Activated naive CD4-positive, alpha-beta T cell treated with anti-CD3 and anti-CD28 coated beads, Interleukin-2, amount 10 ng/mL, durations not matched to agents 7 days and 5 days (primary cell): ENCODE measurements at places on chromosomes 13 and 19.

- no peak for DNase-seq
Measured at GRCh38 chr19:33199441-33200265, 5.5 kb downstream of the LRP3 start.

DNA sequence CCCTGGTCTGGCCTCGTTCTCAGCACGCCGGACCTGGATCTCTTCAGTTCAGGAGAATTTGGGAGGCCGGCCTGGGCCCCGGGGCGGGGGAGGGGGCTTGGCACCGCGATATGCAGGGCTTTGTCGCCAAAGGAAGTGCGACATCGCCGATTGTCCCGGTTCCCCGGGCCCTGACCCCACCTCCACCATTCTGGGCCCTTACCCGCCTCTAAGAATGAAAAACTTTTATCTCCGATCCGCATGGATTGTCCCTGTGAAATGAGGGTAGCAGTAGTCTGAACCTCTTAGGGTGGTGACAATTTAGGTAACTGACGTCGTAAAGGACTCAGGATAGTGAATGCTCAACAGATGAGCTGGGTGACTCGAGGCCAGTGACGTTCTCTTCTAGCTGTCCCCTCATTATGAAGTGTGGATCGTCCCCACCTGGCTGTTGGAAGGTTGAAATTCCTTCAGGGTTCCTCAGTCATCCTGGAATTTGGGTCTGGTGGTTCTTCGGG is 650 bp downstream of the DDA1 start:
- no peak for DNase-seq

GRCh38 chr13:20702915-20703779 is at the start of gene IL17D:
TSS of gene IL17D (plus strand) at chr13:20703699. CDS start at chr13:20704002, 303 bp downstream.
- DNase-seq: peak; percentile 52

- DNase-seq: no peak
Measured at GRCh38 chr19:18948075-18948975, 7.3 kb upstream of the HOMER3 start.

DNA sequence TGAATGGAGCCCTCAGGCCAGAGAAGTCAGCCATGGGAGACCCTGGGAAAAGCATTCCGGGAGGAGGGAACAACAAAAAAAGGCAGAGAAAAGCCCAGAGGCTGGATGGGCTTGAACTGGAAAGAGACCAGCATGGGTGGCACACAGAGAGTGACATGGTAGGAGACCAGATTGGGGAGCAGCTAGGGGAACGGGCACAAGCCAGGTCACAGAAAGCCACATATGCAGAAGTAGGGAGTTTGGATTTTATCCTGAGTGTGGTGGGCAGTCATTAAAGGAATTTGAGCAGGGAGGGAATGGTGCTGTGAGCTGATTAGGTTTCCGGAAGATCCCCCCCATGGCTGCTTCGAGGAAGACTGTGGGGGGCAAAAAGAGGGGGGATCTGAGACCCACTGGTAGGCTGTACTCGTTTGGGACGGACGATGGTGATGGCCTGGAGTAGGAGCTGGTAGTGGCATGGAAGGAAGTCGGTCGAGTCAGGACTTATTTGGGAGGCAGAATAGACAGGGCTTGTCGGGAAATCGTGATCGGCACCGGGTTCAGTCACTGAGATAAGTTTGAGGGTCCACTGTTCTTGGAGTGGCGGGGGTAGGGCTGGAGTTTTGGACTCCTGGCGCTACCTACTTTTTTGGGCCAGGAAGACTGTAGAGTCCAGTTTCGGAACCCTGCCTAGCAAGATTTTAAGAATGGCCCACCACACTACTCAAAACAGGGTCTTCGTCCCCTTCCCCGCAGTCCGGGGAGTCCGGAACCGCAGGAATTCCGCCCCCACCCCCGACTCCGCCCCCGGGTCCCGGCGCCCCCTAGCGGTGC is 949 bp downstream of the SERTAD1 start:
- DNase-seq: peak; percentile 35

- DNase-seq: no peak
Measured at GRCh38 chr13:70173598-70173959, 65.3 kb upstream of the KLHL1 start.

DNA sequence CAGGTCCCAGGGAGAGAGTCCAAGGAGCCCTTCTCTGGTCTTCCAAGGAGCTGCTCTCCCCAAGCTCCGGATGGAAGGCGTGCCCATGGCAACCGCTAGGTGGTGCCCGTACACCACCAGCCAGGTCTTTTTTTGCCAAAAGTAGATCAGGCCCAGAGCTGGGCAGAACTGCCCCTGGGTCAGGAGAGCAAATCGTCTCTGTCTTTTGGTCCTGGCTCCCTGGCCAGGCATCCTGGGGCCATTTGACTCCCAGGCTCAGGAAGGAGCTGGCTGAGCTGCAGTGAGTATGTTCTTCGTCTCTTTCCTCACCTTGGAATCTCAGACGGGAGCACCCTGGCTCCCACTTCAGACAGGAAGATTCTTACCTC is 24.6 kb upstream of the BCL3 start:
- peak; percentile 86 for DNase-seq

DNA sequence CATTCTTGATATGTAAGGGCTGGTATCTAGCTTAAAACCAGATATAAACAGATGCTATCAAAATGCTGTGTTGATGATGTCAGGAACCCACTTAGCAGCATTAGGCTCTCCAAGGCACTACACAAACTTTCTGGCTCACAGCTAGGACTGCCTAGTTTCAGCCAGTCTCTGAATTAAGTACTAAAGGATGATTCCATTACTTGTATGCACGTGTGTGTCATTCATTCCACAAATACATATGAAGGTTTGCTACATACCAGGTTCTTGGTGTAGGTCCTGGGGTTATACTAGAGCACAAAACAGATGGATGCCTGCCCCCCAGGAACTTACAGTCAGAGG is 151.5 kb downstream of the RGCC start:
- no peak for DNase-seq

GRCh38 chr13:103272770-103273169 is 206.6 kb upstream of the SLC10A2 start:
- no peak for DNase-seq

DNA sequence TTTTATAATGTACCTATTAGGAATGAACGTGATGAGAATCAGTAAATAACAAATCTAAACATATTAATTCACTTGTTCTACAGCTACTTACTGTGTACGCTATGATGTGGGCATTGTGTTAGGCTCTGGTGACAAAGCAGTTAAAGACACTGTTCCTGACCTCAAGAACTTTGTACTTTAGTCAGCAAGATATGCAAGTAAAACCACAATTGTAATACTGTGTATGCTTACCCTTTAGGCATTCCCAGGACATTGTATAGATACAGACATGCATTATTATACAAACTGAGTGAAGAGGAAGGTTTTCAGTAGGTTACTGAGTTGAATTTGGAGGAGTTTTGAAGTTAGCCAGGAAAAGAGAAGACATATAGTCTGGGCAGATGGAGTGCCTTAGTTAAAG is 435.8 kb downstream of the HS6ST3 start:
- no peak for DNase-seq

DNA sequence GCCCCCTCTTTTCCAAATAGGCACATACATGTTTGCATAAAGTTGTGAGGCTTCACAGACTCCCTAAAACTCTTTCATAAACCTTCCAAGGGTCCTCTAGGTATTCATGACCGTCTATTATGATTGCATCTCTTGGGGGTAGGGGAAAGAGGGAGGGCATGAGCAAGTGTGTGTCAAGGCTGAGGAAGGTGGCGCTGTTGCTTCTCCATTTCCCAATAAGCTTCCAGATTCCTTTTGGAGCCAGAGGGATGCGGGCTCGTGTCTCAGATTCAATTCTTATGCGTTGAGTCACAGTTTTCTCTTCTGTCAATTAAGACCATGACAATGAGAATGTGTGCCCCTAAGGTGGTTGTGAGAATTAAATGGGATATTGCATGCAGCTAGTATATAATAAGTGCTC is 51.0 kb upstream of the CYP2A7 start:
- DNase-seq: no peak

DNA sequence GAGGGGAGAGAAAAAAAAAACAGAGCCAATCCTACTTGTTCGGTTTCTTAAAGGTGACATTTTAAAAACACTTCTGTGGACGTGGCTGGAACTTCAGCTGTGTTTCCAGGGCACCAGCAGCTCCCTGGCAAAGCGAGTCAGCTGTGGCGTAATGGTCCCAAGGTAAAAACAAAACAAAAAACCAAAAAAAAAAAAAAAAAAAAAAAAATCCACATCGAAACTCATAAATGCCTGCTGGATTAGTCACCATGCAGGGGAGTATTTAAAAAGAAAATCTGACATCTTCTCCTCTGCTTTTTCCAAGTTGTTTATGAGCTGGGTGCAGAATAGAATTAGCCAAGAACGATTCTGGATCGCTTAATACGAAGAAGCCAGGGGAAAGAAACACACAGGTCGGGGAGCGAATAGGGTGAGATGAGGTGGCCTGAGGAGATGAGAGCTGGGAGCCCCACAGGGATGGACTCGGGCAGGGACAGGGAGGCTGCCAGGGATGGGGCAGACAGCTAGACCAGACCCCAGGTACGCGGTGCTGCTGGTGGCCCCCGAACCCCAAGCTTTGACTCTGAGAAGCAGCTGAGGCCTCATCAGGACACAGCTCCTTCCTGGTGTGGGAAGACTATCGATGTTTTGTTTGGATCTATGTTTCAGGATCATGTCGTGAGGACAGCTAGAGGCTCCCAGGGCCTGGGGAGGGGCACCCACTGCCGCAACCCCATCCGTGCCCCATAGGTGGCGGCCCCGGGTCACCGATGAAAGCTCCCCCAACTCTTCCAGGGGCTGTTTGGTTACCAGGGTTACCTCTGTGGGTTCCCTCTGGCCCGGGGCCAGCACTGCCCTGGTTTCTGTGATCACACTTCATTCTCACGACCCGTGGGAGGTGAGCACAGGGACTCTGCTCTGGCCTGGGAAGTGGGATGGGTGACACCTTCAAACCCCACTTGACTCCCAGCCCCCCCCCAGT is 3.1 kb upstream of the CTXN1 start:
- peak; percentile 69 for DNase-seq

DNA sequence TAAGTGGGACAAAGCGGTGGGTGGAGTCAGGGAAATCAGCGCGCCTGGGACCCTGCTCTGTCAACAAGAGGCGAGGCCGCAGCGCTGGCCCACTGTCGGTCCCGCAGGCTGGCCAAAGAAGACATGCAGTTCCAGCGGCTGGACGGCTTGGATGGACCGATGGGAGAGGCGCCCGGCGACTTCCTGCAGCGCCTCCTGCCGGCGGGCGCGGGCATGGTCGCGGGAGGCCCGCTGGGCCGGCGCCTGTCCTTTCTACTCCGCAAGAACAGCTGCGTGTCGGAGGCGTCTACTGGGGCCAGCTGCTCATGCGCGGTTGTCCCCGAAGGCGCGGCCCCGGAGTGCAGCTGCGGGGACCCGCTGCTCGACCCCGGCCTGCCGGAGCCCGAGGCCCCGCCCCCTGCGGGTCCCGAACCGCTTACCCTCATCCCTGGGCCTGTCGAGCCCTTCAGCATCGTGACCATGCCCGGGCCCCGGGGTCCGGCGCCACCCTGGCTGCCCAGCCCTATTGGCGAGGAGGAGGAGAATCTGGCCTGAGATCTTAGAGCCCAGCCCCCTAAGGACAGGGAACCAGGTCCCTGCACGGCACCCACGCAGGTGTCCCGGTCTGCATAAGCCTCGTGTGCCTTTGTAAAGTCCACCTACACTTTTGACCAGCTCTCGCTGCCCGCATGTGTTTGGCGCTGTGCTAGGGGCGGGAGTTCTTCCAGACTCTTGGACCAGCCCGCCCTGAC is 6.1 kb downstream of the BEST2 start:
- DNase-seq: peak; percentile 76

GRCh38 chr19:8361921-8362793 is 1.8 kb upstream of the ANGPTL4 start:
- no peak for DNase-seq

- no peak for DNase-seq
Measured at GRCh38 chr13:113474179-113474578, 16.3 kb downstream of the DCUN1D2 start.

- no peak for DNase-seq
Measured at GRCh38 chr13:32036126-32036695, 4.6 kb downstream of the FRY start.

- DNase-seq: no peak
Measured at GRCh38 chr13:36666477-36667229, 7.2 kb upstream of the SERTM1 start.

DNA sequence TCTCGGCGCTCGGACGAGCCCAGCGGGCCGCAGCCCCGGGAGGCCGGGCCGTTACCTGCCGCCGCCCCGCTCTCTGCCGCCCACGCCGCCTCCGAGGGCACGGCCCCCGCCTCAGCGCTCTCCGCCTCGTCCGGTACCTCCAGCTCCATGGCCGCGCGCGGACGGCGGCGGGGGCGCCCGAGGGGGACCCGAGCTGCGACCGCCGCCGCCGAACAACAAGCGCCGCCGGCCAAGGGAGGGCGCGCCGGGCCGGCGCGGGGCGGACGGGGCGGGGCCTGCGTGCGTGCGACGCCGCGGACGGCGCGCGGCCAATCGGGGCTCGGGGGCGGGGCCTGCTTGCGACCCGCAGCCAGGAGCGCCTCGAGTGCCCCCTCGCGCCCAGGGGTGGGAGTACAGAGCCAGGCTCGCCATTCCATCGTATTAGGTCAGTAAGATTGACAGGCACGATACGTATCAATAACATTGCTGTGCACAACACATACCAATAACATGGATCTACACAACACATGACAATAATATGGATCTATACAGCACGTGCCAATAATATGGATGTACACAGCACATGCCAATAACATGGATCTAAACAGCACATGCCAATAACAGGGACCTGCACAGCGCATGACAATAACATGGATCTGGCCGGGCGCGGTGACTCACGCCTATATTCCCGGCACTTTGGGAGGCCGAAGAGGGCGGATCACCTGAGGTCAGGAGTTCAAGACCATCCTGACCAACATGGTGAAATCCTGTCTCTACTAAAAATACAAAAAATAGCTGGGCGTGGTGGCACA is at the start of gene PIP5K1C:
PIP5K1C (minus strand) TSS at position 227 of the 791 bp plus-strand sequence; CDS start at position 149, 78 bp downstream.
- DNase-seq: peak; percentile 93

DNA sequence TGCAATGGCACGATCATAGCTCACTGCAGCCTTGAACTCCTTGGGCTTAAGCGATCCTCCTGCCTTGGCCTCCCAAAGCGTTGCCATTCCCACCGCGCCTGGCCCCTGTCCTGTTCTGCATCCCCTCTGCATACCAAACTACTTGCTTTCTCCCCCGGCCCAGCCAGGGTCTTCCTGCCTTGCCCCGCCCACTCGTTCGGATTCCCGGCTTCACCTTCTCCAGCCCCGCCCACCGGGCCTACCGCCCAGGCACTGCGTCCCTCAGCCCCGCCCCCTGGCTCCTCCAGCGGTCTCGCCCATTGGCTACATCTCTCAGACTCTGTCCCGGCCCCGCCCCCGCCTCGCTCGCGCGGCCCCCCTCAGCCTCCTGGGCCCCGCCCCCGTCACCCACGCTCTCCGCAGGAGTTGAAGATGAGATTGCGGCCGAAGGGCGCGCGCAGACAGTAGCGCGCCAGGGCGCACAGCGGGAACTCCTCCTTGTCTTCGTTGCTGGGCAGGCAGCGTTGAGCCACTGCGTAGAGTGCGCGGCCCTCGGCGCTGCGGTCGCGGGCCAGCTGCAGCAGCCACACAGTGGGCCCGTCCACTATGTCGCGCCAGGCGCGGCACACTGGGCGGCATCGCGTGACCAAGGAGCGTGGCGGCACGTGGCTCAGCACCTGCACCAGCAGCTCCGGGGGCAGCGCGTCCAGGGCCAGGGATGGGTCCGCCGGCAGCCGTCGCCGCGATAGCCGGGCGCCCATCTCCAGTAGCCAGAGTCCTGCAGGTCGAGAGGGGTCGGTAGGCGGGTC is 19.0 kb downstream of the MRPS12 start:
- peak; percentile 88 for DNase-seq

- no peak for DNase-seq
Measured at GRCh38 chr13:28942906-28943305, 122.8 kb downstream of the MTUS2 start.

- DNase-seq: no peak
Measured at GRCh38 chr19:45595814-45596213, 6.2 kb downstream of the GPR4 start.
